ENCODE measurements at places on chromosomes 6 and 20.

GRCh38 chr6:79062708-79063107 lies 15.3 kb downstream of the PHIP start:
- DNase-seq, result no peak

- no peak for DNase-seq
These were observed 189.0 kb downstream of the SLC16A10 start for GRCh38 chr6:111276335-111276734.

GRCh38 chr6:165173484-165173883 lies 135.9 kb downstream of the C6orf118 start:
- no peak for DNase-seq

- DNase-seq, result peak; percentile 82
These were observed 82.9 kb upstream of the FOXP4 start for GRCh38 chr6:41463062-41463930.

- no peak for DNase-seq
These were observed 8.7 kb downstream of the SGK2 start for GRCh38 chr20:43567477-43567876.

GRCh38 chr20:57369596-57369995 lies 18.5 kb downstream of the RAE1 start:
- no peak for DNase-seq

DNA sequence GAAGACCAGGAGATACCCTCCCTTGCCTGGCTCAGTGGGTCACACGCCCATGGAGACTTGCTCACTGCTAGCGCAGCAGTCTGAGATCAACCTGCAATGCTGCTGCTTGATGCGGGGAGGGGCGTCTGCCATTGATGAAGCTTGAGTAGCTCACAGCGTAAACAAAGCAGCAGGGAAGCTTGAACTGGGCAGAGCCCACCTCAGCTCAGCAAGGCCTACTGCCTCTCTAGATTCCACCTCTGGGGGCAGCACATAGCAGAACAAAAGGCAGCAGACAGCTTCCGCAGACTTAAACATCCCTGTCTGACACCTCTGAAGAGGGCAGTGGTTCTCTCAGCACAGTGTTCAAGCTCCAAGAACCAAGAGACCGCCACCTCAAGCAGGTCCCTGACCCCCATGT lies 271.3 kb downstream of the ESR1 start:
- DNase-seq, result no peak

GRCh38 chr20:18984238-18985200 lies 170.9 kb downstream of the SCP2D1 start:
- DNase-seq, result no peak

DNA sequence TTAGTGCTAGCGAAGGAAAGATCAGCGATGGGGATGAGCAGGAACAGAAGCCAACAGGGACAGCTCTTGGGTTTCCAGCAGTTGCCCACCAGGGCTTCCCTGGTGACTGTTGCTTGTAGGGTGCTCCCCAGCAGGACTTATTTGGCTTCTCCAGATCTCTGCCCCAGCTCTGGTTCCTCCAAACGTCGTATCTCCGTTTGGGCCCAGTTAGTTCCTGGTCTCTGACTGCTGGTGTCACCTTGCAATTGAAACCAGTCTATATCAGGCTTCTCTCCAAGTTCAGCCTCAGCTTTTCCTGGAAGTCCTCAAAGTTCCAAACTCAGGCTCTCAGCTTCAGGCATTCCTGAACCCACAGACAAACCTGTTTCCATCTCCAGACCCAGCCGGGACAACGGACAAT lies 70.8 kb upstream of the NXT1 start:
- no peak for DNase-seq
